Activated CD4-positive, alpha-beta T cell treated with anti-CD3 and anti-CD28 coated beads for 4 hours (primary cell): ENCODE measurements at places on chromosomes 1 and 21.

DNA sequence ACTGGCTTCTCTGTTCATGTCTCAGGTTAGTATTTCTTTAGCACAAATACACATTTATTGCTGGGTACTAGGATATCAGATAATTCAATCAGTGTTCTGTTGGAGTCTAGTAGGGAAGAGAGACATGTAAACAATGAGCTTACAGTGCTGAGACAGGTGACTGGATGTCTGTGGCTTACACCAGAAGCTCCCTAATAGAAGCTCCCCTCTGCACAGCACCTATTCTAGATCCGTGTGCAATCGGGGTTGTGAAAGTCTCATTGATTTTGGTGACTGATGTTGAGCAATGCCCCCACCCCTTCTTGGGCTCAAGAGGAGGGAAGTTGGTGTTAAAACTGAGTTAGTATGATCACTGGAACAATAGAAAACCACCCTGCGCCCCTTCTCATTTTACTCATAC, 279.2 kb downstream of the RPS6KC1 start:
- no peak for DNase-seq

GRCh38 chr21:37195059-37195458, 72.1 kb downstream of the VPS26C start:
- DNase-seq: no peak

GRCh38 chr1:220221269-220221668, 51.0 kb downstream of the RAB3GAP2 start:
- DNase-seq: no peak

- DNase-seq: no peak
Measured at GRCh38 chr21:35692311-35692710, 368.0 kb downstream of the SETD4 start.

DNA sequence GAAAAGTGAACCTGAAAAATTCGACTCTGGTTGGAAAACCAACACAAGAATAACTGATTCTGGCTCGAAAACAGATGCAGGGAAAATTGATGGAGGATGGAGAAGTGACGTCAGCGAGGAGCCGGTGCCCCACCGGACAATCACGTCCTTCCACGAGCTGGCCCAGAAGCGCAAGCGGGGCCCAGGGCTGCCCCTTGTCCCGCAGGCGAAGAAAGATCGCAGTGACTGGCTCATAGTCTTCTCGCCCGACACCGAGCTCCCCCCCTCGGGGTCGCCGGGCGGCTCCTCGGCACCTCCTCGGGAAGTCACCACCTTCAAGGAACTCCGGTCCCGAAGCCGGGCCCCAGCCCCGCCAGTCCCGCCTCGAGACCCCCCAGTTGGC, 1.9 kb downstream of the RUSC1 start:
- DNase-seq: no peak

DNA sequence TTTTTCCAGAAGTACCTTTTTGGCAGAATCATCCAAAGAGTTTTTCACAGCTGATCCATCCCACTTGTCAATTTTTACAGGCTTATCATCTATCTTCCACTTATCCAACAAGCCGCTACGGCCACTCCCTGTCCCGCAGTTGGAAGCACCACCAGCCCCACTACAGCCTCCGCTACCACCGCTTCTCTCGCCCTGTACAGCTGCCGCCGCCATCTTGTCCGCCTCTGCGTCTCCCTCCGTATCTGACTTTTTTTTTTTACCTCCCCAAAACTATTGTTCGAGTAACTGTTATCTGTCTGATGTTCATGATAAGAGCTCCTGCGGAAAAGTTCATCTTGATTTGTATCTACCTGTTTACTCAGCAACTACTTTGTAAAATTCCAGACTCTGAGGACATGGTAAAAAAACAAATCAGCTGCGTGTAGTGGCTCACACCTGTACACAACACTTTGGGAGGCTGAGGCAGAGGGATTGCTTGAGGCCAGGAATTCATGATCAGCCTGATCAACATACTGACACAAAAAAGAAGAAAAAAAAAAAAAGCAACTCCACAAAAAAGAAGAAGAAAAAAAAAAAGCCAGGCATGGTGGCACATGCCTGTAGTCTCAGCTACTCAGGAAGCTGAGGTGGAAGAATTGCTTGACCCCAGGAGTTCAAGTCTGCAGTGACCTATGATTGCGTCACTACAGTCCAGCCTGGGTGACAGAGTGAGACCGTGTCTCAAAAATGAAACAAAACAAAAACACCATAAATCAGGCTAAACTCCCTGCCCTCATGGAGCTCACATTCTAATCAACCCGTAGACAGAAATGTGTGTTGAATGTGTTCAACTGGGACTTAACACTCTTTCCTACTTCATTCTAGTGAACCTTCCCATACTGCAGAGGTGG, 8.0 kb upstream of the EYA3 start:
- no peak for DNase-seq

- DNase-seq: no peak
Measured at GRCh38 chr1:25467616-25468015, 36.9 kb downstream of the MACO1 start.

DNA sequence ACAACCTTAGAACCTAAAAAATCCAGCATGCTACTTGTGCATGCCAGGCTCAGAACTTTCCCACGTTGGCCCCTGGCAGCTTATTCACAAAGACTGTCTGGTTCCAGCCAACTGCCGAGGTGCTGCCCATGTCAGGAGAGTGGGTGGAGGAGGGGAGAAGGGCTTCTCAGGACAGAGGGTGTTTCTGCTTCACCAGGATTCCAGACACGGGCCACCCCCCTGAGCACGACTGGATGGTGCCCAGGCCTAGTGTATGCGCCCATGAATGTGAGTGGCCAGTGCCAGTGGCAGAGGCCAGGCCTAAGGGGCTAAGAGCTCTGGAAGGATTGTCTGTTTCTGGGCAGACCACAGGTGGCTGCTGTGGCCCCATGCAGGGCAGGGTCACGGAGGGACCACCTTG, 148.2 kb upstream of the COL6A1 start:
- no peak for DNase-seq

- no peak for DNase-seq
Measured at GRCh38 chr1:5968161-5968736, 24.0 kb downstream of the NPHP4 start.

GRCh38 chr1:172185996-172186395, 234.5 kb upstream of the C1orf105 start:
- DNase-seq: no peak

GRCh38 chr21:17513214-17514123, 626 bp downstream of the CXADR start:
- DNase-seq: peak; percentile 14

- DNase-seq: no peak
Measured at GRCh38 chr21:41466024-41466820, 40.2 kb downstream of the MX1 start.

DNA sequence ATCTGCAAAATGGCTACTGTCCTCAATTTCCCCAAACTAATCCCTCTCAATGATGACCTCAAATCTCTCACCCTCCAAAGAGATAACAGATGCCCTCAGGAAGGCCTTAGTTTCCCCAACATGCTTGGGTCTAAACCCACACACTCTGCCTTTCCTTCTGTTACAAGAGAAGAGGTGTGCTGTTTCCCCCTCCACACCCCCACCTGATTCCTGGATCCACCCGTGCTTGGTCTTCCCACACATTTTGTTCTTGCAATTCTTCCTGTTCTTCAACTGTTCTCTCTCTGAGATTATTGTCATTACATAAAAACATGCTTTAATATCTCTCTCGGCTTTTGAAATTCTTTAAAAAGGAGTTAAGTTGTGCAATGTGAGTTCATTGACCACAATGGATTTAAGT, 5.7 kb upstream of the CBR3 start:
- DNase-seq: no peak

GRCh38 chr1:166166329-166166697, 488 bp downstream of the FAM78B start:
- DNase-seq: no peak
